ENCODE measurements at places on chromosomes 1 and 21.

- DNase-seq = no peak
Measured at GRCh38 chr1:226788965-226789364, 49.9 kb upstream of the ITPKB start.

DNA sequence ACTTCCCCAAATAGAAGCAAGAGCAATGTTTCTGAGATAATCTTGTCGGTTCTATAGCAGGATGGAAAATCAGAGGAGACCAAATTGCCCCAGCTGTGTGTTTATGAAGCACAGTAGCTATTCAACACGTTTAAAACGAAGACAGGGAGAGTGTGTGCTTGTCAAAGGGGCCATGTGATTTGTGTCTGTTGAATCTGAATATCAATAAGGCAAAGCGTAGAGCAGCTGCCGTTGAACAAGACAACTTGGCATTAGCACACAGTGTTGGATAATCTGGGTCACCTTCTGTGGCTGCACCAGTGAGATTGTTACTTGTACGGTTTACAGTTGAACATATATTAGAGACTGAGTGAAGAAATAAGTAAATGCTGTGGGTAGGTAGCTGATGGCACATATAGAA is 1.0 kb downstream of the CRB1 start:
- peak; percentile 9 for DNase-seq

DNA sequence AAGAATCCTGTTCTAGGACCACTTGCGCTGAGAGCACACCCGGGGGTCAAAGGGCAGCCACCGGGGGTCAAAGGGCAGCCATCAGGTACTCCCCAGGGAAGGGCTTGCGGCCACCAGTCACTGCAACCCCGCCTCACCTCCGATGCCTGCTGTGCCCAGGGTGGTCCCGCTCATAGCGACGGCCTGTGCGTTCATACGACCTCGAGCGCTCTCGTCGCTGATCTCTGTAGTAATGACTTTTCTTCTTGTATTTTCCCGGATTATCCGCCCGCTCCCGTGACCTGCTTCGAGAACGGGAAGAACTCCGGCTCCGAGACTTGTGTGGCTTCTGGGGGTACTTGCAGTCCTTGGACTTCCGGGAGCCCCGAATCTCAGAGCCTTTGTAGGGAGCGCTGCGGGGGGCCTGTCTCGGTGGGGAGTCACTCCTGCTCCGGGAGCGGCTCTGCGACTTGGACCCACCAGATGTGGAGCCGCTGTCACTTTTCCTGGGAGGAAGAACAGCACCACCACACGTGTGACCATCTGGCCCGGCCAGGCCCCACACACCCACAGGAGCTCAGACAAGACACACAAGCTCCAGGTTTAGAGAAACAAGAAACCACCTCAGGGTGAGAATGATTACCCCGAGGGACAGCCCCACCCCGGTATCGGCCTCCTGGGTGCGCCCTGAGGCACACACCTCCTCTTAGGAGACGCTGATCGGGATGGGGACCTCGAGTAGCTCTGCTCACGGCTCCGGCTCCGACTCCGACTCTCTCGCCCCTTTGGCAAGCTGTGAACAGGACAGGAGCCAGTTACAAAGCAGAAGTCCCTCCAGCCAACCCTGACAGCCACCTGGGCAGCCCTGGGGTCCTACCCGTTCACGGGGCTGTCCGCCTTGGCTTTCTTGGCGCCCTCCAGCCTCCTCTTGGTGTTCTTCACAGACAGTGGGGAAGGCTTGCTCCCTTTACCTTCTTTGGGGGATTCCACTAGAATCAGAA is 11.7 kb downstream of the CCNL2 start:
- no peak for DNase-seq

- no peak for DNase-seq
Measured at GRCh38 chr1:212771341-212771740, 20.2 kb downstream of the NSL1 start.

GRCh38 chr1:55378582-55378981 is 163.4 kb upstream of the USP24 start:
- peak; percentile 64 for DNase-seq

- DNase-seq = peak; percentile 59
Measured at GRCh38 chr1:184283999-184284398, 102.8 kb upstream of the C1orf21 start.

DNA sequence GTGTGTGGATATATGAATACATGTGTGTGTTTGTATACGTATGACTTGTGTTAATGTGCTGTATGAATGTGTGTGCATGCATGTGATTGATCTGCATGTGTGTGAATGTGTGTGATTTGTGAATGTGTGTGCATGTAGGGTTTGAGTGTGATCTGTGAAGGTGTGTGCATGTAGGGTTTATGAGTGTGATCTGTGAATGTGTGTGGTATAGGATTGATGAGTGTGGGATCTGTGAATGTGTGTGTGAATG is 88.2 kb downstream of the STUM start:
- DNase-seq = no peak

GRCh38 chr1:20385630-20386029 is 95.0 kb downstream of the VWA5B1 start:
- DNase-seq = no peak

GRCh38 chr21:42850866-42851391 is 28.4 kb downstream of the WDR4 start:
- peak; percentile 34 for DNase-seq

DNA sequence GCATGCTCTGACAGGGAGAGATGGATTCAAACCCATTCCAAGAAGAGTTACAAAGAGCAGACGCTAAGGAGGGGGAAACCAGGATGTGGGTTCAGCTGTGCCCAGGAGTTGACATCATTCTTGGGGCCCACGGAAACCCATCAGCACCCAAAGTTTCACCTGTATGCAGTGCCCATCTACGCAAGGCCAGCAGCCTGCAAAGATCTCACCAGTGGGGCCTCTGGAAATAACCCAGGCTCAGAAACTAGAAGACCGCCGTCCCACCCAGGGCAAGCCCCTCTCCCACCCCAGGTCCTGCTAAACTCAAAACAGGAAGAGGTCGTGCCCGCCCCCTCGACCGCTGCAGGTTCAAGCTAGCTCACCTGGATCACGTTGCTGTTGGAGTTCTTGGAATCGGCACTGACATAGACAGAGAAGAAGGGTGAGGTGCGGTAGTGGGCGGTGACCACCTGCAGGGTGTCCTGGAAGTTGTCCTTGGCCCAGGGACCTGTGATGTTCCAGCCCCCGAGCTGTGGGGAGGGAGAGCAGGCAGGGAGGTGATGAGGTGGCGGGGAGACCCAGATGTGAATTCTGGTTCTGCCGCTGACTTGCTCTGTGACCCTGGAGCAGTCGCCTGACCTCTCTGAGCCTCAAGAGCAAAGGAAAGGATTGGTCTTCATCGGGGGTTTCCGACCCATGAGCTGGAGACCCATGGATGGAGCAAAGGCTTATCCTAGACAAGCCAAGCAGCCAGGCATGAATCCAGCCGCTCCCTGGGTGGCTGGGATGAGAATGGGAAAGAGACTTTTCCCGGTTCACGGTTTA is 31.7 kb downstream of the ECE1 start:
- DNase-seq = no peak

- DNase-seq = no peak
Measured at GRCh38 chr1:162557536-162557935, 4.0 kb upstream of the UAP1 start.

- no peak for DNase-seq
Measured at GRCh38 chr21:17819877-17820229, 697 bp upstream of the C21orf91 start.

DNA sequence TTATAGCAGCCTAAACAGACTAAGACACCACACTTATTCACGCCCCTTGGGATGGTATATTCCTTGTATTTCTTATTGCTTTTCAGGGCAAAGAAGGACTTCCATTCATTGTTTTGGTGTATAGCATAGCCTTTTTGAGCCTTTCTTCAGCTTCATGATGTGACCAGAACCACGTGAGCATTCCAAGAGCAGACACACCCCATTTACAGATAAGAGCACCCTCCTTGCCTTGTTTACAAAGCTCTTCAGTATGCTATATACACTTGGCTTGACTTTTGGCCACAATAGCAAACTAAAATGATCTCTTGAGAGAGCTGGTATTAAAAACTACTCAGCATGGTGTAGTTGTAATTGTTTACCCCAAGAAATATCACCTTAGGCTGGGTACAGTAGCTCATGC is 78.7 kb downstream of the PIK3R3 start:
- DNase-seq = peak; percentile 54

GRCh38 chr21:40054403-40054802 is 187.2 kb downstream of the PCP4 start:
- DNase-seq = peak; percentile 89

GRCh38 chr1:223704921-223705878 is 7.1 kb upstream of the CAPN2 start:
- peak; percentile 56 for DNase-seq

DNA sequence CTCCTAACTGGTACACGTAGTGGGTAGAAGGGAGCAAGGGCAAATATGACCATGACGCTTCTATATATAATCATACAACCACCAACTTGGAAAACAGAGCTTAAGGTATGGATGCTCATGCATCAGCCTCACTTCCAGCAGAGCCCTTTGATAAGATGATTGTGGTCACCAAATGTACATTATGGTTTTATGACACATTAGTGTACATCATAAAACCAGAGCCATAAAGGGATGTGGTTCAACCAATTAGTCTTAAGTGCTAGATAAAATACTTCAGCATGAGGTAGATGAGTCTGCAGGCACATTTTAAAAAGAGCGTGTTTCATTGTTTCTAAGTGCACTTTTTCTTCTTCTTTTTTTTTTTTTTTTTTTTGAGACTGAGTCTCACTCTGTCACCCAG is 43.7 kb downstream of the NIBAN1 start:
- no peak for DNase-seq

- DNase-seq = no peak
Measured at GRCh38 chr1:224447251-224447650, 12.7 kb upstream of the WDR26 start.

GRCh38 chr1:232207073-232207866 is 422.7 kb downstream of the SIPA1L2 start:
- DNase-seq = no peak

- no peak for DNase-seq
Measured at GRCh38 chr1:65260851-65261473, 48.4 kb upstream of the DNAJC6 start.

DNA sequence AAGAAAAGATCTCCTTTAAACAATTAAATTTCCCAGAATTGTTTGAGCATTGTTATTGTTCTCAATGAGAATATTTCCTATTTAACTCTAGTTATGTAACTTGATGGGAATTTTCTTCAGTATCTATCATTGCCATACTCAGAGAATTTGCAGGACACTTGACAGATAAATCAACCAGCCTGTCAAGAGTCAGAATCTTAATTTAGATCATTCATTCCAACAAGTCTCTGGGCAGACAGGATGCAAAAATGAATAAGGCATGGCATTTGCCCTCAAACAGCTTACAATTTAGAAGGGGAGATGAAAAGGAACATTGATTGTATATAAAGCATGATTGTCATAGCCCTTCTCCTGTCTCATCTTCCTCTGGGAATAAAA is 7.3 kb upstream of the DISC1 start:
- DNase-seq = no peak

DNA sequence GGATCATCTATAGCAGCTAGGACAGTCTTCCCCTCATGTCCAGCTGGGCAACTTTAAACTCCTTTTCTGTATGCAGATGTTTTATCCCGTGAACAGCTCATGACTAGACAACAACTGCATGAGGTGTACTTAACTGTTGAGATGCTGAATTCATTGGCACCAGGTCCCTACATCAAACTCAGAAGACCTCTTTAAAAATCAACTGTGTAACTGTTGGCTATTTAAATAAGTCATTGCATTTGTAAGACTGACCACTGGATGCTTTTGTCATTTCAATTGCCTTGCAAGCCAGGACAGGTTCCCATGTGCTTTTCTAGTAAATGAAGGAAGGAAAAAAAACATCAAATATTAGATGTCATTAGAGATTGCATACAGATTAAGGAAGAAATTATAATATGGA is 28.3 kb upstream of the GORAB start:
- no peak for DNase-seq

DNA sequence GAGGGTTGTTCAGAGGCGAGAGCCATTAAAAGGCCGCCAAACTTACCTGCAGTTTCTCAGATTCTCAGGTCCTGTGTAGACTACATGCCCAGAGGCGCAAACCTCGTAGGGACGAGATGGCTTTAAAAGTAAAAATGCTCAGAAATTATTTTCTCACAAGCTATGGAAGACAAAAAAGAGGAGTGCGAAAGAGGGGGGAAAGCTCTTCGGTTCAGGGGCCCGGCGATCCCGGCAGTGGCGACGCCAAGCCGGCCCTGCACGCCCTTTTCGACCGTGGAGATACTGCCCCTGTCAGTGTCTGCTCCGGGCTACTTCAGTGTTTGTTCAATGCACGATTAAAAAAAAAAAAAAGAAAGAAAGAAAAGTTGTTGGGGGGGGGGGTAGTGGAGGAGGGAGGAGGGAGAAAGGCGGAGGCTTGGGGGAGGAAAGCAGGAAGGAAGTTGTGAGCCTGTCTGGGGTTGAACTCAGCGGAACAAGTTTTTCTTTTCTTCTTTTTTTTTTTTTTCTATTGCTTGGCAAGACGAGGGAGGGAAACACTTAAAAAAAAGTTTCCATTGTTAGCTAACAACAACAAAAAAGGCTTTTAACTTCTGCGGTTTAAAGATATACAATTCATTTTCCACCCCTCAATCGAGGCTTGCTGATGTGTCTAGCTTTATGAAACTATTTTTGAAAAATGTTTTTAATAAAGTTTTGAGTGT is at the start of gene ITPKB:
TSS of gene ITPKB (minus strand) at position 288 of the 701 bp plus-strand sequence. CDS start 1,824 bp downstream, outside the sequence.
- peak; percentile 56 for DNase-seq

DNA sequence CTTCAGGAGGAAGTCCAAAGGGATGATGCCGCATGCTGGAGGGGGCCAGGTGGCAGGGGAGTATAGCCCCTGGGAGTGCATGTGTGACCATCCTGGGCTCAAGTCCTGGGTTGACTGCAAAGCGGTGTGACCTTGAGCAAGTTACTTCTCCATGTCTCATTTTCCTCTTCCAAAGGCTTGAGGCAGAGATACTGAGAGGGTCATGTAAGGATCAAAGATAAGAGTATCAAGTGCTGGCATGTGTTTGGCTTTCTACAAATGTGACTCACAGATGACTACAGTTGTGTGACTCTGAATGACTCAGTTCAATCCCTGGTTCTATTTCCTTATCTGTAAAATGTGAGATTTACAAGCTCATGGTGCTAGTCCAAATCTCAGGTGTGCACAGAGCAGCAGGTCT is 26.1 kb downstream of the PROK1 start:
- DNase-seq = peak; percentile 75

GRCh38 chr21:39238275-39238674 is 55.0 kb upstream of the PSMG1 start:
- DNase-seq = no peak
